ENCODE measurements at places on chromosomes 5 and 9.

GRCh38 chr5:17989036-17989435, 354.8 kb downstream of the TAF11L14 start:
- DNase-seq, result no peak

DNA sequence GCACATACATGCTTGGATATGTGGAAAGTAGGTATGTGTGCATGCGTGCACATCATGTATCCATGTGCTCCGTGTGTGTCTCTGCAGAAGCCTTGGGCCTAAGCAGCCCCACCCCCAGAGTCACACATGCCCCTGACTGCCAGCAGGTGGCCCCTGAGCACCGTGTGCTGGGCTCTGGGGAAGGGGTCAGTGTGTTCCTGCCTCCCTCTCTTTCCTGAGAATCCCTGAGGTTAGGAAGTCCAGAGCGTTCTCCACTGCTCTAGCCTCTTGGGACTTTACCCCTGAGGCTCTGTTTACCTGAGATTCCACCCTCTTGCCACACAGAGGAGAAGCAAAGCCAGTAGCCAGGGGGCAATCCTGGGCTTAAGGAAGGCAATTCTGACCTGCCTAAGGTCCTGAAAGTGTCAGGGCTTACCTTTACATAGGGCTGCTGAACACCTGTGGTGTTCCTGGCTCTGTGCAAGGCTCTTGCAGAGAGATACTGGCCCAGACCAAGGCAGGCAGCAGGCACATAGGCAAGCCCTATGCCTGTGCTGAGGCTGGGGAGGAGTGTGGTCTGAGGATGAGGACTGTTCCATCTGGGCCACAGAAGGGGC, 207.3 kb downstream of the TMEM38B start:
- DNase-seq, result peak; percentile 26

DNA sequence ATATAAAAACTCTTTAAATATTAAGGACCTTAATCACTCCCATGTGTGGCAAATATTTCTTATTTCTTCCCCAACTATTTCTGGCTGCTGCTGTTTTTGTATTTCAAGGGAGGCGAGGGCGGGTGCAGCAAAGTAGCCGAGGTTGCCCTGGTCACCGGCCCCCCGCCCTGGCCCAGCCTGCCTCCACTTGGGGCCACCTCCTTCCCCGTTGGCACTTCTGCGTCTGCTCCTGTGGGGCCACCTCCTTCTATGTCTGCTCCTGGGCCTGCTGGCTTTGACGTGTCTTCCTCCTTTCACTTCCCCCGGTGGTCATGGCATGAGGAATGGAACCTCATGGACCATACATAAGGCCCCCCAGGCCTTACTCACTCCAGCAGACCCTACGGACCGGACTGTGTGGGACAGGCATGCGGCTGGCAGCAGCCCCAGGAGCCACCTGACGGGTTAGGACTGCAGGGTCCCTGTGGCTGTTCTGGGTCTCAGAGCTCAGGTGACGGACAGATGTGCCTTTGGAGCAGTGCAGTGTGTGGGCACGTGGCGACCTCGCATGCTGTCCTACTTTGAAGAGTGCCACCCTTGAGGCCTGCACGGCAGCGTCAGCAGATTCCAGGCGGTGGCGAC, 5.8 kb upstream of the ENTPD8 start:
- no peak for DNase-seq

- DNase-seq, result no peak
These were observed 358.3 kb downstream of the KIAA0825 start for GRCh38 chr5:94260096-94260495.

GRCh38 chr9:137371521-137371941, 51.4 kb downstream of the EXD3 start:
- DNase-seq, result no peak

GRCh38 chr5:142080248-142080647, 28.3 kb upstream of the NDFIP1 start:
- peak; percentile 38 for DNase-seq

GRCh38 chr5:136079195-136079985, 50.6 kb downstream of the TGFBI start:
- no peak for DNase-seq

GRCh38 chr9:128392302-128393144, 21.3 kb downstream of the URM1 start:
- DNase-seq, result no peak

GRCh38 chr5:169571355-169571754, 12.2 kb upstream of the SPDL1 start:
- DNase-seq, result no peak

GRCh38 chr9:127402401-127403090, 5.6 kb downstream of the SLC2A8 start:
- DNase-seq, result no peak

- no peak for DNase-seq
These were observed 1.1 kb downstream of the ARL15 start for GRCh38 chr5:54309276-54309675.

DNA sequence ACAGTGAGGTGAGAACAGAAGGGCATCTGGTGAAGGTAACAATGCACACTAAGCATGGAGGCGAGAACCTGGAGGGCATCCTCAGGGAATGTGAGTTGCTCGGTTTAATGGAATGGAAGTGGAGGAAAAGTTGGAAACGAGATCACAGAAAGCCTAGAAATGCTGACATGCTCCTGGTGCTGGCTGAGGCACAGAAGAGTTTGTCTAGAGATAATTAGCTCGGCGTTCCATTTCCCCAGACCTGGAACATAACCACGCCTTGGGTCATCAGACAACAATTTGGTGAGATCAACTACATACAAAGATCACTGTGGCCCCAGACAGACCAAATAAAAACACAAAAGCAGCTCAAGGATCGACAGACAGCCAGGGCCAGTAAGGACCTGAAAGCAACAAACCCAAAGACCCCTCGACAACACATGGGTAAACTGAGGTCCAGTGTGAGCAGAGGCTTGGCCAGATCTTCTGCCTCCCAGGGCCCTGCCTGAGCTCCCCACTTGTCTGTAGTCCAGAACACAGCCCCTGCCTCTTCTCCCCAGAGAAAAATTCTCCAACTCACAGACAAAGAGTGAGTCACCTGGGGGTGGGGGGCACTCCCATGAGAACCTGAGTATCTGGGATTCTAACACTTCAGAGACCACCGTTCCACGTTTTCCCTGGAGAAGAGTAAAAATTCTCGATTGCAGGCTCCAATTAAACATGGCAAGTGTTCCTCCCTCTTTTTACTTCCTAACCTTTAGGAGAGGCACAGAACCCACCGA, 52.5 kb downstream of the SHB start:
- no peak for DNase-seq

- DNase-seq, result no peak
These were observed 548.6 kb upstream of the TLE4 start for GRCh38 chr9:79023134-79023580.

GRCh38 chr5:80097451-80097850, 62.3 kb downstream of the THBS4 start:
- DNase-seq, result no peak

GRCh38 chr9:25742256-25742655, 64.0 kb upstream of the TUSC1 start:
- DNase-seq, result no peak

Data from NCI-H1105 (cell line).